Adipocyte (in vitro differentiated cells): ENCODE measurements at places on chromosomes 5 and 9.

- no peak for DNase-seq
These were observed 636.1 kb downstream of the ACTL7B start for GRCh38 chr9:108219664-108220063.

GRCh38 chr9:76808636-76809035 is 44.4 kb downstream of the PCA3 start:
- no peak for DNase-seq

DNA sequence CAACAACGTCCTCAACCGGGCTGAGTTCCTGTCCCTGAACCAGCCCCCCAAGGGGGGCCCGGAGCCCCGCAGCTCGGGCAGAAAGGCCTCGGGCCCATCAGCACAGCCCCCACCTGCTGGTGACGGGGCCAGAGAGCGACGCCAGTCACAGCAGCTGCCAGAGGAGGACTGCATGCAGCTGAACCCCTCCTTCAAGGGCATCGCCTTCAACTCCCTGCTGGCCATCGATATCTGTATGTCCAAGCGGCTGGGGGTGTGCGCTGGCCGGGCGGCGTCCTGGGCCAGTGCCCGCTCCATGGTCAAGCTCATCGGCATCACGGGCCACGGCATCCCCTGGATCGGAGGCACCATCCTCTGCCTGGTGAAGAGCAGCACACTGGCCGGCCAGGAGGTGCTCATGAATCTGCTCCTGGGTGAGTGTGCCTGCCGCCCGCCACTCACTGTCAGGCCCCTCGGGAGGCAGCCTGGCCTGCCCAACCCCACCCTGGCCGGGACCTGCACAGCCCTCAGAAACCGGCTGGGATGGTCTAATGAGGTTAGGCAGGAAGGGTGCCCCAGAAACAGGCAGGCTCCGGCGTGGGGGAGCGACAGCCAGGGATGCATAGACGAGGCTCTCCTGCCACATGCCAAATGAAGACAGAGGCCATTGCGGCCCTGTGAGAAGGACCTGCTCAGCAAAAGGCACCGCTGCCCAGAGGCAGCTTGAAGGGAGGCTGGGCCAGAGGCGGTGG is 678 bp downstream of the PLPP7 start:
- DNase-seq = no peak

GRCh38 chr5:160011471-160011870 is 2.5 kb downstream of the TTC1 start:
- DNase-seq = no peak

- DNase-seq = peak; percentile 81
These were observed 37.8 kb upstream of the RNF20 start for GRCh38 chr9:101495810-101496209.

DNA sequence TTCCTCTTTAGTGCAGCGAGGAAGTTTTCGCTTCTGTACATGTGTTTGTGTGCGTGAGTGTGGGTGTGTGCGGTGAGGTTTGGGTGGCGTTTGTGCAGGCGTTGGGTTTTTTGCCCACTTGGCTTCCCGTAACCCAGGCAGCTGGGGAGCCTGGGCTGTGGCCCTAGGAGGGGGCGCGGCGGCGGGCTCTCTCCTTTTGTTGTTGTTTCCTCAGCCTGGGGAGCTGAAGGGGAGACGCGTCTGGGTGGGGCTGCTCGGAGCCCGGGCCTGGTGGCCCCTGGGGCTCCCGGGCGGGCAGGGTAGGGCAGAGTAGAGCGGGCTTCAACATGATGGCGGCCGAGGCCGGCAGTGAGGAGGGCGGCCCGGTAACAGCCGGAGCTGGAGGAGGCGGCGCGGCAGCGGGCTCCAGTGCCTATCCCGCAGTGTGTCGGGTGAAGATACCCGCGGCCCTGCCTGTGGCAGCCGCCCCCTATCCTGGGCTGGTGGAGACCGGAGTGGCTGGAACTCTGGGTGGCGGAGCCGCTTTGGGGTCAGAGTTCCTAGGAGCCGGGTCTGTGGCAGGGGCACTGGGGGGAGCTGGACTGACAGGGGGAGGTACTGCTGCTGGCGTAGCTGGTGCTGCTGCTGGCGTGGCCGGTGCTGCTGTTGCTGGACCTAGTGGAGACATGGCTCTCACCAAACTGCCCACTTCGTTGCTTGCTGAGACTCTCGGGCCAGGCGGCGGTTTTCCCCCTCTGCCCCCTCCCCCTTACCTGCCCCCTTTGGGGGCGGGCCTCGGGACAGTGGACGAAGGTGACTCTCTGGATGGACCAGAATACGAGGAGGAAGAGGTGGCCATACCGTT is 665 bp downstream of the RASA1 start:
- peak; percentile 71 for DNase-seq

DNA sequence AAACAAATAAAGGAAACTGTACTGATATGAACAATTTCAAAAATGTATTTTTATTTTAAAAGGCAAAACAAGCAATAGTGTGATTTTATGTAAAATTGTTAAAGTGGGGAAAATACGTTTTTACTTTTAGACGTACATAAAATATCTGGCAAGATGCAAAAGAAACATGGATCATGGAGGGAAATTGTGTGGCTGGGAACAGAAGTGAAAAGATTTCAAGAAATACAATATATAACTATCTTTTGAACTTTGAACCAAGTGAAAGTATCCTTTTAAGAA is 1.5 kb upstream of the ZNF367 start:
- peak; percentile 4 for DNase-seq

- DNase-seq = peak; percentile 87
These were observed 140.1 kb upstream of the FBXL17 start for GRCh38 chr5:108521841-108522506.

GRCh38 chr5:120509053-120509452 is 45.0 kb downstream of the PRR16 start:
- peak; percentile 51 for DNase-seq

- DNase-seq = no peak
These were observed 47.5 kb upstream of the PLPP6 start for GRCh38 chr9:4614627-4615026.

- peak; percentile 27 for DNase-seq
These were observed 42.0 kb downstream of the ITK start for GRCh38 chr5:157222506-157223230.

GRCh38 chr9:74770508-74771261 is 117.0 kb downstream of the TRPM6 start:
- DNase-seq = no peak

DNA sequence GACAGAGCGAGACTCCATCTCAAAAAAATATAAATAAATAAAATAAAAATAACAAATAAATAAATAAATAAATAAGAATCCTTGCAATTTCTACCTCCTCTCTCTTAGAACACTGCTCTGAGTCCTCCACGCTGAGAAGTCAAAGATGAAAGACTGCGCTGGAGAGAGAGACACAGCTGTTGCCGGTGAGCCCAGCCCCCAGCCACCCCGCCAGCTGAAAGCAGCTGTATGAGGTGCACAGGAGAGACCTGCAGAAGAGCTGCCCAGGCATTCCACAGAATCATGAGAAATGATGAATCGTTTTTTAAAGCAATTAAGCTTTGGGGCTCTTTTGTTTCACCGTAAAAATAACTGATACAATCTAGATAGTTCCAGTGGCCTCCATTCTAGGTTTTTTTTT is 16.3 kb upstream of the STRBP start:
- DNase-seq = no peak

DNA sequence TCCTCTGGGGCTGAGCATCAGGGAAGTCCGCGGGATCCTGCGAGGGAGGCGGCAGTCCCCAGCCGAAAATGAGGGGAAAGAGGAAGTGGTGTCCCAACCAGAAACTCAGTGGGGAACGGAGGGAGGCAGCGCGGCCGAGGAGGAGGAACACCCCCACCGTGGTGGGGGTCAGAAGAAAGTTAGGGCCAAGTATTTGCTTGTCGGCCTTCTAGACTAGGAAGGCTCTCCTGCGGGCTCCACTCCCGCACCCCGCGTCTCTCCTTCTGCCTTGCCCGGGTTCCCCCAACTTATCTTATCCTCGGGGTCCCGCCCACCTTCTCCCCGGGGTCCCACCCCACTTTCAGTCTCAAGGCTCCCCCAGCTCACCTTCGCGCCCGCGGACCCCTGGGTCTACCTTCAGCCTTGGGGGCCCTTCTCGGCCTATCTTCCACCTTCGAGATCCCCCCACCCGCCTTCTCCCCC is 557 bp upstream of the PHF2 start:
- peak; percentile 58 for DNase-seq

DNA sequence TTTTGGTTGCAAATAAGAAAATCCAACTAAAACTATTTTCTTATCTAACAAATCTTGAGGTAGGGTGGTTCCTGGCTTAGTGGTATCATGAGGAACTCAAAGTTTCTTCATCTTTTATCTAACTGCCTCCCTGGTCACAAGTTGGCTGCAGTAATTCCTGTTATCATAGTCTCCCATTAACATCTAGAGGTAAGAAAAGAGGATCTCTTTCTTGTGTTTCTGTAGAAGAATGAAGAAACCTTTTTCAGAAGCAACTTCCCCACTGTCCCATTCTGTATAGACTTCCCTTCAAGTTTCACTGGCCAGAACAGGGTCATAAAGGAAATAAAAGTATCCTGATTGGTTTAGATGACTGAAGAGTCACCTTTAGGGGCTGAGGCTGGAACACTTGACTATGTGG is 81.8 kb upstream of the ELL2 start:
- DNase-seq = no peak

DNA sequence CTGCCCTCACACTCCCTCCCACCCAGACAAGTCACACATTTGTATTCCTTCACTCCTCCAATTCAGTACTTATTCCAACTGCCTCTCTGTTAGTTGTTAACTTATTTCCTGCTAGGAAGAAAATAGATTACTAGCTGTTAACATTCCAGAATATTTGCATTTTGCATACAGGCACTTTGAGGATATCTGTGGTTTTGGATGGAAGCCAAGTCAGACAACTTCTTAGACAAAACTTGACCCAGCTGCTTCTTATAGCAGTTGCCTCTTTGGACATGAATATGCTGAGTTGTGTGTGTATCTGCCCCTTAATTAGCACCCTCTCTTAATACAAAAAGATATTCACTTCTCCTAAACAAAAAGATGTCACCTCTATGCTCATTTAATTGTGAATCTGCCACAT is 1280.6 kb upstream of the ACO1 start:
- DNase-seq = no peak

- DNase-seq = peak; percentile 37
These were observed 44.0 kb upstream of the MAP1B start for GRCh38 chr5:72063219-72063819.

DNA sequence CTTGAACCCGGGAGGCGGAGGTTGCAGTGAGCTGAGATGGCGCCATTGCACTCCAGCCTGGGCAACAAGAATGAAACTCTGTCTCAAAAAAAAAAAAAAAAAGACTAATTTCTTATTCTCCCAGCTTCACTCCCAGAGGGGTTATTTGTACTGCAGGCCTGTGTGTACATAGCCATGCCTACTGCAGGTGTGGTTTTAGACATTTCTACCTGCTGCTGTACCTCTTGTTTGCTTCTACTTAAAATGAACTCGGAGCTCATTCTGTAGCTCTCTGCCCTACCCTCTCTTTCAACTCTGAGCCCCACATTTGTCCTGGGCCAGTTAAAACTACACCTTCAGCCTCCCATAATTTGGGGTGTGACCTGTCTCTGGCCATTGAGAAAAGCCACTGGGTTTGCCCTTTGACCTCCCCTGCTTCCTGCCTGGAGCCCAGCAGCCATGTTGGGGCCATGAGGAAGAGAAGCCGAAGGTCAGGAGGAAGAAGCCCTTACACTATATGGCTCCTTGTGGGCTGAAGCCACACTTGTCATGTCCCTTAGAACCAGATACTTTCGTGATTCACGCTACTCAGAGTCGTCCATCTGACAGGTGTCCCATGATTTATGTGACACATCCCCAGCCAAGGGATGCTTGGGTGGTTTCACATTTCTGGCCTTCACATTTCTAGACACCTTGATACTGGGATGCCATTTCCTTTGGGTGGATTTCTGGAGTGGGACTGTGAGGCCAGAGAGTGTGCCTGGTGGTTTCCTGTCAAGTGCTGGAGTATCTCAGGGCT is 9.4 kb upstream of the CARD19 start:
- no peak for DNase-seq

DNA sequence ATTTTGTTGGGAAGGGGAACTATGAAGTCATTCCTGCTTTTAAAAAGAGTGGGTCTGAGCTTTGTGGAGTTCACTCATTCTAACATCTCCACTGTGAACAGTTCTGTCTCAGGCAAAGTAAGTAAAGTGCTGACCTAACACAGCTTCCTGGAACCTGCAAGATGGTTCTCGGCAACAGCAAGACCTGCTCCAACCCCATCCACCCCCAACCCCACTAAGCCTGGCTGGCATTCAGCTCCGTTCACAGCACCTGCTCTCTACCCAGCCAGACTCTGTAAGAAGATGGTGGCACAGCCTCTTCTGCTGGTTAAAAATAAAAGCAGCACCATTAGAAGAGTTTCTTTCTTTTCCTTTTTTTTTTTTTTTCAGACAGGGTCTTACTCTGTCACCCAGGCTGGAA is 42.0 kb downstream of the EPB41L4B start:
- no peak for DNase-seq

DNA sequence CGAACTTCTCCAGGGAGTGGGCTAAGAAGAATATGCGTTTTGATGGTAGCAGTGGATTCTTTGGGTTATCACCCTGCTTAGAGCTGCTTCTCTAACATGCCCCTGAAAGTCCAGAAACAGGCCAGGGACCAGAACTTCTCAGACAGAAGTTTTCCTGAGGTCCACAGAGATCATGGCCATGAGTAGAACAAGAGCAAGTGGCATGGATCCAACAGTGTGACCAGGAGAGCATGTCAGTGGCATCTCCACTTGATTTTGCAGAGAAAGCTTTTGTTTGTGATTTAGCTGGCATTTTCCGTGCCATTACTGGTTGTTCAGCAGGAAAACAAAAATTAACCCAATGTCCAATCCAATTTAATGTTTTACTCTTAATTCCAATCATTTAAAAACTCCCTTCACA is 298.5 kb upstream of the CD180 start:
- DNase-seq = no peak

DNA sequence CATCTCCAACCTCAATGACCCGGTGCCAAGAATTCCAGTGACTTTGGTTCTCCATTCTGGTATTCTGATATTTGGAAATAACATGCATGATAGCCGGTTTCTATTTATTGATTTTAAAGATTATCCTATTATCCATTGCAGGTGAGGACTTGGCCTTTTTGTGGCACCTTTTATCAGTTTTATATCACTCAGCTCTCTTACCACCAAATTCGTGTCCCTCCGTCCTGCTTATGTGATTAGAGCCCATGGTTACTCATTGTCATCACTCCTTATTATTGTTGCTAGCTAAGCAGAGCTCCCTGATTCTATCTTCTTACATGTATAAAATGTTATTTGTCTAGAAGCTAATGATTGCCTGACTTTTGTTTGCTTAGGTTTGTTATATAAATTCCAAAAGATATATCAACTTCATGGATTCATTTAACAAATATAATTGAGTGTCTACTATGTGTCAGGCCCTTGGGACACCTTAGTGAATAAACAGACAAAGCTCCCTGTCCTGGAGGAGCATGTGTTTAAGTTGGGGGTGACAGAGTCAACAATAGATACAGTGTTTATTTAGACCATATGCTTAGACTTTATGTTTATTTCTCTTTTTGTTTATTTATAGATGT is 138.2 kb downstream of the ADAMTS16 start:
- DNase-seq = no peak

GRCh38 chr9:28883234-28883633 is 1310.0 kb upstream of the C9orf72 start:
- no peak for DNase-seq

- DNase-seq = peak; percentile 45
These were observed 851 bp upstream of the ZDHHC12 start for GRCh38 chr9:128724744-128725211.
